GM23338 (cell line): ENCODE measurements at places on chromosomes 11 and 22.

- H3K27ac ChIP-seq, result no peak overlapping the region
- H3K4me1 ChIP-seq, result 0 out of 2 replicates have a peak, but pooled peaks cover 3% of the 10 kb centered on the region
Measured at GRCh38 chr11:35859301-35859700, 84.6 kb upstream of the LDLRAD3 start.

DNA sequence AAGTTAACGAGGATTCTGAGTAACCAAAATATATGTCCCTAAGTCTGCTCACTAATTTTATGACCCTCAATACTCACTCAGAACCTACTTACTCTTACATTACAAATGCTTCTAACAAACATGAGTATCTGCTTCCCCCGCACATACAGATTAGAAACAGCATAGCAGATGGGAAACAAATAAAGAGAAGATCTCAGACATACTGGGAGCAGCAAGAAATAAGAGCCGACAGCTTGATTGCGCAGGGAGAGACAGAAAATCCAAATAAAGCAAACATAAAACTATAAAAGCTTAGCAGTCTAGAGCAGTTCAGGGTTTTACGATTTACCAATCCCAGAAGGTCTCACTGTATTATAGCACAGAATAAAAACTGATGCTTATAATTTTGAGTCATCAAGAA, 89.1 kb upstream of the DBX1 start:
- DNase-seq, result no peak
- H3K4me1 ChIP-seq, result peaks cover 39% of the 10 kb centered on the region
- peaks cover 32% of the 10 kb centered on the region for H3K27me3 ChIP-seq
- no peaks in the 10 kb centered on the region for H3K36me3 ChIP-seq
- no peak overlapping the region for H3K27ac ChIP-seq
- no peak overlapping the region for H3K4me3 ChIP-seq

GRCh38 chr22:33652615-33653014, 267.7 kb downstream of the LARGE1 start:
- H3K36me3 ChIP-seq, result peaks cover 7% of the 10 kb centered on the region; the same call in 1 of the 2 replicates
- DNase-seq, result no peak
- H3K27me3 ChIP-seq, result no peaks in the 10 kb centered on the region
- no peak overlapping the region for H3K4me3 ChIP-seq

DNA sequence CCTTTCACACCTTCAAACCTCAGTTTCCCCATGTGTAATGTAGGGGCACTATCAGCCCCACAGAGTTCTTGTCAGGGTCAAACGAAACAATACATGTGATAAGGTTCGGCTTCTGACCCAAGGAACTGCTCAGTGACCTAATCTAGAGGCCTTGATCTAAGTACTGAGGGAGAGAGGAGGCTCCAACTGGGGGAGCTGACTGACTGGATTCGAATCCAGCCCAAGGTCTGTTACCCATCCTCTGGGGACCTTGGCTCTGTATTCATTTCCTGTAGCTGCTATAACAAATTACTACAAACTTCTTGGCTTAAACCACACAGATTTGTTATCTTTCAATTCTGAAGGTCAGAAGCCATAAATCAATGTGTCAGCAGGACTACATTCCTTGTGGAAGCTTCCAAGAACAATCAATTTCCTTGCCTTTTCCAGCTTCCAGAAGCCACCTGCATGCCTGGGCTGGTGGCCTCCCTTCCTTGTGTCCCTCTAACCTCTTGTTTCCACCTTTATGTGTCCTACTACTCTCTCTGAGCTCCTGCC, 10.7 kb upstream of the ANAPC15 start:
- no peaks in the 10 kb centered on the region for H3K4me1 ChIP-seq
- DNase-seq, result no peak
- no peak overlapping the region for H3K4me3 ChIP-seq
- H3K36me3 ChIP-seq, result no peaks in the 10 kb centered on the region; the same call in 1 of the 2 replicates

DNA sequence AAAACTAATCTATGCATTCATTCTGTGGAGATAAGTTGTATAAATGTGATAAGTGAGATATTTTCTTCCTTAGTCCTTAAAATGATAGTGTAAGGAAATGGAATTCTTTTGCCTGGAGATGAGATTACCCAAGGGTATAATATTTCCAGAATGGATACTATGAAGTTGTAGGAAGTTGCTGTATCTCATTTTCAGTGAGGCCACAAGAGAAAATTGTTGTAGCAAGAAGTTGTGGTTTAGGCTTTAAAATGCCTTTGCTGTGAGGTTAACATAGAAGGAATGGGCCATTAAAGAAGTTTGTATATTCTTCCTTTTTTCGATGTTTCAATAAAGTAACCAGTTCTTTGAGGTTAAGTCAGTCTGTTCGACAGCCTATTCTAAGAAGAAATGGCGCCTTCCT, 50.7 kb upstream of the LIN7C start:
- no peak overlapping the region for H3K4me3 ChIP-seq
- DNase-seq, result no peak
- H3K4me1 ChIP-seq, result no peaks in the 10 kb centered on the region
- H3K36me3 ChIP-seq, result no peaks in the 10 kb centered on the region
- no peak overlapping the region for H3K27ac ChIP-seq

DNA sequence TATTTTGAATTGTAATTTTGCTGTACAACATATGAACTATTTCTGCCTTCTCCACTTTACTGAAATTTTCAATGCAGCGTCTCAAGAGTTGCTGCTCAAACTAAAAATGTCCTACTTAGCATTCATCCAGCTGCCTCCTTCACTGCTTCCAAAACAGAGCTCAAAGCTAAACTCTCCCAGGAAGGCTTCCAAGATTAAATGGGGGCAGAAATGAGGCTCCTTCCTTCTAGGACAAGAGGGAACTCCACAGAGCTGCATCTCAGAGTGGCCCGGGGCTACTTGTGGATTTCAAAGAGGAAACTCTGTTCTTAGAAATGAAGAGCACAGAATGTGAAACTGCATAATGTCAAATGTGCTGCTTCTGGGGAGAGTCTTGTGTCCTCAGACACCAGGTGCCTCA, 295.9 kb upstream of the NCAM1 start:
- no peaks in the 10 kb centered on the region for H3K36me3 ChIP-seq
- no peak overlapping the region for H3K4me3 ChIP-seq
- H3K27me3 ChIP-seq, result no peaks in the 10 kb centered on the region
- no peak overlapping the region for H3K27ac ChIP-seq
- no peak for DNase-seq
